ENCODE measurements at places on chromosomes 1 and 21. TPM values are rescaled to one million over a fixed set of nuclear protein-coding genes. Genes with fewer than 3 reads are reported as not detected.

E2F2 gene
- total RNA-seq, result 37.1 TPM

SKI gene
- 5.3 TPM for total RNA-seq

NR1I3 gene
- total RNA-seq, result not detected

KCNK1 gene
- 12.7 TPM for total RNA-seq

FMO2 gene
- not detected for total RNA-seq

INSRR gene
- not detected for total RNA-seq

FOXO6 gene
- total RNA-seq, result 0.80 TPM

GRCh38 chr1:115676498-115677181 lies 34.9 kb downstream of the VANGL1 start:
- peak; percentile 69 for DNase-seq

DNA sequence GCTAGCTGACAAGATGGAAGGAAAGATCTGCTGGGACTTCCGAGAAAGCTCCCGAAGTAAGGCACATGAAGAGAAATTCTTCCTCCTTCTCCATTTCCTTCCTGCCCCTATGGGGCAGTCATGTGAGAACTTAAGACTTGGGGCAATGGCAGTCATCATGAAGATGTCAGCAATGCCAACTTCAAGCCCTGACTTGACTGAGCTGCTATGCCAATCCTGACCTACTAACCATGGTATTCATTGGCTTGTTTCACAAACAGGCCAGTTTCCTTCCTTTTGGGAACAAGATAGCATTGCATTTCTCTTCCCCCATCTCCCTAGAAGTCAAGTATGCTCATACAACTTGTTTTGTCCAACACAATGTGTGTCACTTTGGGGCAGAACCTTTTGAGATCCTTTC lies 25.5 kb downstream of the GRIK1 start:
- no peak for DNase-seq

DNA sequence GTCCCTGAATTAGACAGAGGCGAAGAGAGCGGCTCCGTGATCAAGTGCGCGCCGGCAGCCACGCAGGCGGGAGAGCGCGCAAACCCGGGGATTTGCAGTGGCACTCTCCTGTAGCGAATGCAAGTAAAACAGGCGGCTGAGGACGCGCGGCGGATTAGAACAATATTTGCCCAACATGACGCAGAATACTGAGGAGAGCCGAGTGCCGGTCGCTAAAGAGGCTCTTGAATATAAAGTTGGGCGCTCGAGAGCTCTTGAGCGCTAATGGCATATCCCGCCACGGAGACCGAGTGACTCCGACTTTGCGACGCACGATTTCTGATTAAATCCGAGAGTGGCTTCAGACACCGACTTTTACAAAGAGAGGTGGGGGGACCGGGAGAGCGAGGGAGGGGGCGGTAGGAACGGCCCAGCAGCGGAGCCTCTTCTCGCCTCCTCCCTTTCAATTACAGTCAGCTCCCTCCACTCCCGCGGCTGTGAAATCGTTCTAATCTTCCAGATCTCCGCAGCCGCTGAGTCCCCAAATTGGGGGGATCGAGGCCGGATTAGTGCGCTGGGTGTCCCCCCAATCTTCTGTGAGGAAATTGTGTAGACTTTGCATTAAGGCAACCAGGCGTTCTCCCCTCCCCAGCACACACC lies 2.3 kb downstream of the PAX7 start:
- peak; percentile 52 for DNase-seq

DNA sequence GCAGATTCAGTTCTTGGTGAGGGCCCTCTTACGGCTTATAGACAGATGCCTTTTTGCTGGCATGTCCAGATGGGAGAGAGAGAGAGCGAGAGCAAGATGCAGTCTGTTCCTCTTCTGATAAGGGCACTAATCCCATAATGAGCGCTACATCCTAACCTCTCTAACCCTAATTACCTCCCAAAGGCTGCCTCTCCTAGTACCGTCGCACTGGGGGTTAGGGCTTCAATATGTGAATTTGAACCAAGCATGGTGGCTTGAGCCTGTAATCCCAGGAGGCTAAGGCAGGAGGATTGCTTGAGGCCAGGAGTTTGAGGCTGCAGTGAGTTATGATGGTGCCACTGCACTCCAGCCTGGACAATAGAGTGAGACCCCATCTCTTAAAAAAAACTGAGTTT lies 10.5 kb upstream of the SDE2 start:
- DNase-seq, result no peak

Data from Daoy (cell line).